ENCODE measurements at places on chromosomes 7 and 10.

- no peak for DNase-seq
Measured at GRCh38 chr10:91593834-91594233, 39.0 kb downstream of the PPP1R3C start.

DNA sequence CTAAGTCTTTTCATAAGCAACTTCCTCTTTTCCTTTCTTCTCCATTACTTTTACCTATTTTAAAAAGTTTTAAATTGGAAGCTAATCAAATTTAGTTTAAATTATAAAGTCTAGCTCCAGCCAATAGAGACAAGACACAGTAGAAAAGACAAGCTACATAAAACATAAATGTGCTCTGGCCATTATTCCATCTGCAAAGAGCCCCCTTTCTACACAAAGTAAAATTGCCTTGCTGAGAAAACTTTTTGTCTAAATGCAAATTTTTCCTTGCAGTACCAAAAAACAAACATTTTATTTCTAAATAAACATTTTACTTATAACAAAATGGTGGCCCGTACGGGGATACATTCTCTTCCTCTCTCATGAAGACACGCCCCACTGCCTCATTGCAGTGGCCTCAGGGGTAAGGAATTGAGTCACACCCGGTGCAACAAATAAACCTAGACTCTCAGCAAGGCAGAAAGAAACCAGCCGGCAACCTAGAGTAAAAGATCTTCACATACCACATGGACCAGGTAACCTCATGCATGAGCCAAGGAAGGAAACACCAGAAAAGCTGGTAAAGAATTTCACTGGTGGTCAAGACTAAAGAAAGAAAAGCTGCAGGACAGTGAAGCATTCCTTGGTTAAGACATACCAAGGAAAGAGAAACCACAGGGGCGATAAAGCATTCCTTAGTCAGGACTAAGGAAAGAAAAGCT is 71.6 kb upstream of the ZNF746 start:
- no peak for DNase-seq

- DNase-seq, result no peak
Measured at GRCh38 chr10:19325581-19325980, 277.0 kb downstream of the MALRD1 start.

DNA sequence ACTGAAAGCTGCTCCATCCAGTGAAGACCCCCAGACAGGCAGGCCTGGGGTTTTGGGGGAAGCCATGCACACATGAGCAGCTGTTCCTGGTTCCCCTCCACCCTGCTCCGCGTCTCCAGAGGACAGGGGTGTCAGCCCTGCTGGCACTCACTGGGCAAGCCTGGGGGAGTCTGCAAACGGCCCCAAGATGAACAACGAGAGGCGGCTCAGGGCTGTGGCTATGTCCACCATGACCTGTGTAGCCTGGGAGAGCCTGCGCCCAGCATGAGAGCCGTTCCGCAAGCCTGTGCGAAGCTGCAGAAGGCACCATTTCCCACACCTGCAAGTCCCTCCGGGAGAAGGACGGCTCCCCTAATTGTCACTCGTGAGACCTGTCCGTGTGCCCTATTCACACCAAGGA is 59.5 kb downstream of the DPYSL4 start:
- DNase-seq, result no peak

DNA sequence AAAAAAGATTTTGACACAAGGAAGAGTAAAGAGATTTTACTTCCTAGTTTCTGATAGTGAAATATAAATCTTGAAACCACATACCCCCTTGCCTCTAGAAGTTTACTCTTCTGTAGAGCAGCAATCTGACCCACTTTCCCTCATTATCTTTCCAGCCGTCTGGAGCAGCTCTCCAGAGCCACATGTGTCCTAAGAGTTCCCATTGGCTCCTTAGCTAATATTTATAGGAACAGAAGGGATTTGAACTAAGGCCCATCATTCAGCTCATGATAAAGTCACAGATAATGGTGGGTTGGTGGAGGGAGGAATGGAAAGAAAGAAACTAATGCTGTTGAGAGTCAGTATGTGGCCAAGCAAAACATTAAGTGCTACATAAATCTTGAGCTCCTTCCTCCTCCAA is 121.8 kb downstream of the INHBA start:
- DNase-seq, result no peak

DNA sequence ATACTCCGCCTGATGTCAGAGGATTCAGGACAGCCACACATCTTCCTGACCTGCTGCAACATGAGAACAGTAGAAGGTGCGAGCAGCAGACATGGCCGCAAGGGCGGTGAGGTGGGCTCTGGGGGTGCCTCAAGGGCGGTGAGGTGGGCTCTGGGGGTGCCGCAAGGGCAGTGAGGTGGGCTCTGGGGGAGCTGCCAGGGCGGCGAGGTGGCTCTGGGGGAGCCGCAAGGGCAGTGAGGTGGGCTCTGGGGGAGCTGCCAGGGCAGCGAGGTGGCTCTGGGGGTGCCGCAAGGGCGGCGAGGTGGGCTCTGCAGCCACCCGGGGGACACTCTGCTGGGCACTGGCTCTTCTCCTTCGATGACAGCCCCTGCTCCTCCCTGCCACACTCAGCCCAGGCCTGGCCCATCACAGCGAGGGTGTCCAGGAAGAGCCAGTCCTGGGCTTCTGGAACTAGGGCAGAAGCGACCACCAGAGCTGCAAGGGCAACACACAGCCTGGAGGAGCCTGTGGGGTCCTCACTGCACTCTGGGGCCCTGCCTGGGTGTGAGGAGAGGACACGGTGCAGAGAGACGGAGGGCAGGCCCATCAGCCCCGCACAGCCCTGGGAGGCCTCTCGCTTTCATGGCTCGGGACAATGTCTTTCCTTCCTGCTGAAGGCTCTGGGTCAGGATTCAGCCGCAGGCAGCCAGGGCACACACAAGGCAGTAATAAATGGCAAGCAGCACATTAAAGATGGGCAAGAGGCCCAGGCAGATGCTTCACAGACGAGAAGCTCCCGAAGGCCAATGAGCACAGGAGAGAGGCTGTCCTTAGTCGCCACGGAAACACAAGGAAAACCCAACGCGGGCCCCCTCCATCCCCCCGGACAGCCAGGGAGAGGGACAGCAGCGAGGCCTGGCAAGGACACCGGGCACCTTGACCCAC is 42.5 kb downstream of the STK32C start:
- no peak for DNase-seq

GRCh38 chr7:135859538-135859937 is 110.9 kb upstream of the FAM180A start:
- no peak for DNase-seq

DNA sequence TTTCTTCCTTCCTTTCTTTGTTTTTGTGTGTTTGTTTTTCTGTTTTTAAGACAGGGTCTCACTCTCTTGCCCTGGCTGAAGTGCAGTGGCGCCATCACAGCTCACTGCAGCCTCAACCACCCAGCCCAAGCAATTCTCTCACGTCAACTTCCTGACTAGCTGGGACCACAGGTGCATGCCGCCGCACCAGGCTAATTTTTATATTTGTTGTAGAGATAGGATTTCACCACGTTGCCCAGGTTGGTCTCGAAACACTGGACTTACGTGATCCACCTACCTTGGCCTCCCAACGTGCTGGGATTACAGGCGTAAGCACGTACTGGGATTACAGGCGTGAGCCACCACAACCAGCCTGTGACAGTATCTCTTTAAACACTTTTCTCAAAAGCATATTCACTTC is 120.7 kb downstream of the DKK1 start:
- DNase-seq, result no peak
